Activated CD4-positive, alpha-beta T cell treated with anti-CD3 and anti-CD28 coated beads for 24 hours (primary cell): ENCODE measurements at places on chromosomes 2 and 18.

DNA sequence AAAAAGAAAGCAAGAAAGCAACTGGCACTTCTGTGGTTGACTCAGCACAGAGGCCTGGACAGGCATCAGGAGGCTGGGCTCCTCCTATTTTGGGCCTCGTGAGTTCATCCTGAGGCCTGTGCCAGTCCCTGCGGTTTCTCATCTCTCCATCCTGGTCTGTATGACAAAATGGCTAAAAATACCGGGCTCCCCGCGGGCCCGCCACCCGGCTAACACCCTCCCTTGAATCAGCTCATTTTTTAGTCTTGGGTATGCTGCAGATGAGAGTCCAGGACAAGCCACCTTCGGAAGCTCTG, 62.3 kb upstream of the YWHAQ start:
- DNase-seq: no peak

DNA sequence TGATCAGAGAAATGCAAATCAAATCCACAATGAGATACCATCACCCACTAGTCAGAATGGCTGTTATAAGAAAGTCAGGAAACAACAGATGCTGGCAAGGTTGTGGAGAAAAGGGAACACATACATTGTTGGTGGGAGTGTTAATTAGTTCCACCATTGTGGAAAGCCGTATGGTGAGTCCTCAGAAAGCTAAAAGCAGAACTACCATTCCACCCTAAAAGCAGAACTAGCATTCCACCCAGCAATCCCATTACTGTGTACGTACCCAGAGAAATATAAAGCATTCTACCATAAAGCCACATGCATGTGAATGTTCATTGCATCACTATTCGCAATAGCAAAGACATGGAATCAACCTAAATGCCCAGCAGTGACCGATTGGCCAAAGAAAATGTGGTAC, 60.7 kb downstream of the ANKRD62 start:
- DNase-seq: no peak

DNA sequence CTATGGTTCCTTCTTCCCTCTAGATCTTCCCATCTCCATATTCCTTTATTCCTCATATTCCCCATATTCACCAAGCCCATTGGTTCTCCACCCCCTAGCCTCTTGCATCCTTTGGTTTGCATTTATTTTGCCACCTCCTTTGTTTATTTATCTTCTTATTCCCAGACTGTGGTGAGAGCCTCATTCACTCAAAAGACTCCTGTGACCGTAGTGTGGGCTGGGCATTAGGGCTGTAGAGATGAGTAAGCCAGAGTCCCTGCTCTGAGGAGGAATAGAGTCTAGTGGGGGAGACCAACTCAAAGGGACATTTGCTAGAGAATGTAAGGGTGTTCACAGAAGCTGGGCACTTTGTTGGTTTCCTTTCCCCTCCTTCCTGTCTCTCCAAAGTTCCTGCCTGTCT, 8.3 kb downstream of the ATG16L1 start:
- DNase-seq: no peak

DNA sequence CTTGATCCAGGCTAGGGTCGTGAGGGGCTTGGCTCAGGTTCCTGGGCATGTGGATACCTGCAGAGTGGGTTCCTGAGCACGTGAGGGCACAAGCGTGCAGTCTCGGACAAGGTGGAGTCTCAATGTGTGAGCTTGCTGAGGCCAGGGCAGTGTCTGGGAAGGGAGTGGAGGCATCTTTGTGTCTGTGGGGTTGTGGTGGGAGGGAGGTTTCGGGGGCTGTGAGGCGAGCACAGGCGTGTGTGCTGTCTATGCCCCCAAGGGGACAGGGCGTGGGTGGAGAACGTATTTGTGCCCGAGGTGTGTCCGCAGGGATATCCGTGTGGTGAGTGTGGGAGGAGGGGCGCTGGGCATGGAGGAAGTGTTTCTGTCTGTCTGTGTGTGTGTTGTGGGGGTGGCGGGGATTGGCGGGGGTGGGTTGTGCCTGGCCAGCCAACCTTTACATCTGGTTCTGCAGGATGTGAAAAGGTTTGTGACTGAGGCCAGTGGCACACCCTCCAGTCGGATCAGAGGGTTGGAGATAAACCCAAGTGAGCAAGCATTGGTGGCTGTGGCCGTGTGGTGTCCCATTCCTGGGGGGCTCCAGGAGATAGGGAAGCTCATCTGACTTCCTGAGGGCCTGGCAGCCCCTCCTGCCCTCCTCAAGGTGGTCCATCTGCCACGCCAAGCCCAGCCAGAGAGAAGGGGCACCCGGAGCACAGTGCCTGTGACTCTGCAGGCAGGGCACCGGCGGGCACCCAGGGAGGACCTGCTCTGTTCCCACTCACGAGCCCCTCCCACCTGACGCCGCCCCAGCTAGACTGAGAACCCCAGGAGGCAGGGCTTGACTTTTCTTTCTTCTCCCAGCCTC, 57.1 kb downstream of the ZFP36L2 start:
- DNase-seq: no peak

DNA sequence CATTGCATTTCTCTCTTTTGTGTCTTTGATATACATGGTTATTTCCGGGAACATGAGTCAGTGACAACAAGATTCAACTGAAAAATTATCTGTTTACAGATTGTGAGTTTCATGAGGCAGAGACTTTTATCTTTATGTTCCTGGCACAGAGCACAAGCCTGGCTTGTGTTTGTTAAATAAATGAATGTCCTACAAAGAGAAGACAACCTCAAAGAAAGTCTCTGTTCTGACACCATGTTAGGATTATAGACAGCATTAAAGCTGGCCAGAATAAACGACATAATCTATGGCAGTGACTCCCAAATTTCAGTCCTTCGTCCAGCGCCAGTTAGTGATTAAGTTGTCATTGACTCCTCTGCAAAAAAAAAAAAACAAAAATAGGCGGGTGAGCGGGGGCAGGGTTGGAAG, 97.4 kb upstream of the DNAJC10 start:
- DNase-seq: no peak

DNA sequence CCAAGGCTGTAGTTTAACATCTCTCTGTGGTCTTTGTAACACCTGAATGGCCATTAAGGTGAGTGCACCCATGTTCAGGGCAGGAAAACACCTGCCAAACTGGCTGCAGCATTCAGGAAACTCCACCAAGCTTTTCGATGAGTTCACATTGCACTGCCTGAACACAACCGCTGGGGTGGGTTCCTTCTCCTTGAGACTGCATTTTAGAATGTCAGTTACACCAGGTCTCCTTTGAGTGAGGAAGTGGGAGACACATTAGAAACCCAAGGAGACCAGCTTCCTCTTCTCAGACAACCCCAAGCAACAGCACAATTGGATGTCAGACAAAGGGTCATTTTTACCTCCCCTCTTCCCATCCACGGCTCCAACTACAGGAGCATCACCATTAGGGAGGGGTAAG, 35.2 kb downstream of the CYRIA start:
- DNase-seq: no peak

DNA sequence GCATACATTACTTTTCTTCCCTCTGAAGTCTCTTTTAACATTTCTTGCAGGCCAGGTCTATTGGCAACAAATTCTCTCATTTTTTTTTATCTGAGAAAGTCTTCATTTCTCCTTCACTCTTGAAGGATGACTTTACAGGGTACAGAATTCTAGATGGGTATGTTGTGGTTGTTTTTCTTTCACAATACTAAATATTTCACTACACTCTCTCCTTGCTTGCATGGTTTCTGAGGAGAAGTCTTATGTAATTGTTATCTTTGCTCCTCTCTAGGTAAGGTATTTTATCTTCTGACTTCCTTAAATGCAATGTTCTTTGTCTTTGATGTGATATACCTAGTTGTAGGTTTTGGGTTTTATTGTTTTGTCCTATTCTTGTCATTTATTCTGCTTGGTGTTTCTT, 371.1 kb downstream of the FIGN start:
- DNase-seq: no peak
